ENCODE measurements at places on chromosomes 12 and 14.

GRCh38 chr12:92639017-92639416, 63.8 kb upstream of the PLEKHG7 start:
- peak; percentile 75 for DNase-seq

- no peak for DNase-seq
These were observed 42.4 kb downstream of the ERH start for GRCh38 chr14:69355607-69356281.

- DNase-seq = no peak
These were observed 182.9 kb downstream of the KIF26A start for GRCh38 chr14:104321088-104321801.

- no peak for DNase-seq
These were observed 17.4 kb upstream of the DRAM1 start for GRCh38 chr12:101859664-101860607.

GRCh38 chr12:57844709-57845477, 1.6 kb downstream of the CTDSP2 start:
- DNase-seq = no peak

- DNase-seq = no peak
These were observed 847 bp downstream of the MMP14 start for GRCh38 chr14:22837114-22837749.

- no peak for DNase-seq
These were observed 463.6 kb upstream of the MIS18BP1 start for GRCh38 chr14:45716572-45716971.

All from DMS153 (cell line).